EL (cell line): ENCODE measurements at places on chromosomes 7 and 10.

- no peak for DNase-seq
Observed at GRCh38 chr7:76380623-76380966, 21.8 kb upstream of the YWHAG start.

GRCh38 chr10:124827474-124827873 is 25.9 kb downstream of the ABRAXAS2 start:
- peak; percentile 17 for DNase-seq

GRCh38 chr10:2681891-2682290 is 385.5 kb upstream of the PFKP start:
- no peak for DNase-seq

- peak; percentile 13 for DNase-seq
Observed at GRCh38 chr10:49168831-49169500, 19.2 kb downstream of the TMEM273 start.

DNA sequence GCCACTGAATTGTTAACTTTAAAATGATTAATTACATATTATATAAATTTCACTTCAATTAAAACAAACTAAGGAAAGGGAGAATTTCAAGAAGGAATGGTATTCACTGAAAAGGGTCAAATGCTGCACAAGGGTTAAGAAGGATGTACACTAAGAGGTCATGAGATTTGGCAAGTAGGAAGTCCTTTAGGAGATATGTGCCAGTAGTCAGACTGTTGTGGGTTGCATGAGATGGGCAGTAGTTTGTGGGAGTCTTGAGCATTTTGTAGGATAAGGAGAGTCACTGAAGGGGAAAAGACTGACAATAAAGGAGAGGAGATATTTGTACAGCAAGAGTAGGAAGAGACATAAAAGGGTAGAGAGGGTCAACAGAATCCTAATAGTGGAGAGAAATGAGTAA is 12.4 kb upstream of the PTPN12 start:
- DNase-seq, result no peak

DNA sequence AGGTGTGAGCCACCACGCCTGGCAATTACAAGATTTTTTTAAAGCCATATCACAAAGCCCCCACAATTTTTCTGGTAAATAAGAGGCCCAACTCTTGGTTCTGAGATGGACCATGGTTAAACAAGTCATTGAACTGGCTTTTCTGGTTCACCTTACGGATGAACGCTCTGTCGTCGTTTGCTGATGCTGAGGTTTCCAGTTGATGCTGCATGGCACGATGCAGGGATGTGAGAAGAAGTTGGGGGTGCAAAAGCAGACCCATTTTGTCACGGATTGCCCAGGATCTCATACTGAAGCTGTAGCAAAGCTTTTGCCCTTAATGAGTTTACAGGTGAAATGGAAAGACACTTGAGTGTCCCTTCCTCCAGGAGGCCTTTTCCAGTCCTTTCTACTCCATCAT is 2.0 kb upstream of the IL2RA start:
- DNase-seq, result no peak

- DNase-seq, result no peak
Observed at GRCh38 chr10:1289591-1289990, 233.4 kb downstream of the WDR37 start.

GRCh38 chr10:71423250-71423649 is 26.5 kb downstream of the CDH23 start:
- DNase-seq, result no peak

GRCh38 chr7:69765879-69766278 is 167.6 kb downstream of the AUTS2 start:
- DNase-seq, result no peak

DNA sequence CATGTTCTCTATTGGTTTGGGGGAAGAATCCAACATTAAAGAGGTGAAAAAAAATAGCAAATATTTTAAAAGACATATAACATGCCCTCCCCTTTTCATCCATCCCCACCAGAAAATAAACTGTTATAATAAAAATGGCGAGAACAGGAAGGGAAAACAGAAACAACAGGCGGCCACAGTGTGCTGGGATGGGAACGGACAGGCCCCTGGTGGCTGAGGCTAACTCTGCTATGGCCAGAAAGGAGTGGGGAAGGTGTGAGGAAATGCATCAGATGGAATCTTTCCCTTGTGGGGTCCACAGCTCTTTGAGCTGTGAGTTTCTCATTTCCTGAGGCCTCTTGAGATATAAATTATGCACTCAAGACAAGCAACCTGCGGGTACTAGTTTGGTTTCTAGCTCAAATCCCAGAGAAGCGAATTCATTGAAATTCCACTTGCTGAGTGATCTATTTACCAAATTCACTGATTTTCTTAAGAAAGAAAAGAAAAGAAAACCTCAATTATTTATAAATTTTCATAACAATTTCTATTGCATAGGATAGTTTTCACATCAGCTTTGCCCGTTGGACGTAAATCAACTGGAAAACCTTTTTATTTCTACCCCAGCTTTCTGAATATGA is 139.5 kb downstream of the BMPER start:
- no peak for DNase-seq

- DNase-seq, result no peak
Observed at GRCh38 chr10:78478919-78479318, 445.3 kb downstream of the RPS24 start.

DNA sequence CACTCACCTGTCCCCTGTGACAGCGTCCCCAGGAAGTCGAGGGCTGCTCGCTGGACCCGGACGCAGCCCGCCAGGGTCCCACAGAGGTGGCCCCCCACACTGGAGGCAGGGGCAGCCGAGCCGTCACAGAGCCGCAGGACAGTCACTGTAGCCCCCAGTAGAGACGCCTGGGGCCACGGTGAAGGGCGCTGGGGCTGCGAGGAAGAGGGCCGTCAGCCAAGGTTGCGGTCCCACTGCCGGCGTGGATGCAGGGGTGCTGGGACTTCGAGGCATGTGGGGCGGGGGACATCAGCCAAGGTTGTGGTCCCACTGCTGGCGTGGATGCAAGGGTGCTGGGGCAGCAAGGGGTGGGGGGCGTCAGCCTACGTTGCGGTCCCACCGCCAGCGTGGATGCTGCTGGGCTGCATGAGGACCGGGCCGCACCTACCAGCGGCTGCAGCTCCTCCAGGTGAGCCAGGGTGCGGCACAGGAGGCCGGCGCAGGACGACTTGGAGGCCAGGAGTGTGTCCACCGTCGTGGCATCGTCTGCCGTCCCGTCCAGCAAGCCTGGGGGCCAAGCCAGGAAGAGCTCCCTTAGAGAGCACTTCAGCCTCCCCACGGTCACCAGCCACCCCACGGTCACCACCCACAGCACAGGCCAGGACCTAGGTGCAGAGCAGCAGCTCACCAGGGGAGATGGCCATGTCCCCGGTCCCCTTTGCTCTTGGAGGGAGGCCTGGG is 13.9 kb downstream of the BRAT1 start:
- DNase-seq, result no peak

GRCh38 chr10:44042075-44042770 is 342.7 kb downstream of the CXCL12 start:
- DNase-seq, result no peak
